ENCODE measurements at places on chromosomes 1 and 21.

- no peak for DNase-seq
Measured at GRCh38 chr1:50531027-50531426, 107.8 kb upstream of the DMRTA2 start.

DNA sequence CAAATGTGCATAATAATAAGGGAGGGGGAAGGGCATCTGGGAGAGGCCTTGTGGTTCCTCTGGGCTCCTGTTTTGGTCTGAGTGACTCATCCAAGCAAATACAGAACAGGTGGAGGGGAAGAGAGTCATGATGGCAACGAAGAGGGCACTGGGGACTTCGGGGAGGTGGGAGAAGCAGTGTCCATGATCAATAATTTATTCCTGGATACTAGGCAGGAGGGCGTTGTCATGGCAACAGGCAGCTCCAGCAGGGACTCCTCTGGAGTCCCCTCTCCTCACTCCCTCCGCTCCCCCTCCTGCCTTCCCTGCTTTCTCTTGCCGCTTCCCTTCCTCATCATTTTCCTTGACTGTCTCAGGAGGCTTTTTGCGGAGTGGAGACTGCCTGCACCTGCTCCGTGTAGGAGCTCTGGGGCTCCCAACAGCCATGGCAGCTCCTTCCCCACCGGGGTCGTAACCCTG is 12.3 kb upstream of the NFASC start:
- DNase-seq, result no peak

DNA sequence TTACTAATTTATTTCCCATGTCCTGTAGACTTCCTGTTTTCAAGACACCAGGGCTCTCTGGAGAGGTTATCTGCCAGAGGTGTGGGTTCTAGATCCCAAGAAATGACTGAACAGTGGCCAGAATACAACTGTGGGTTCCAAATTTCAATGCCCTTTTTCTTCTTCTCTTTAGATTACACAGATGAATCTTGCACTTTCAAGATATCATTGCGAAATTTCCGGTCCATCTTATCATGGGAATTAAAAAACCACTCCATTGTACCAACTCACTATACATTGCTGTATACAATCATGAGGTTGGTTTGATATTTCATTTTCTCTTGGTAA is 15.0 kb downstream of the IFNAR2 start:
- DNase-seq, result no peak

DNA sequence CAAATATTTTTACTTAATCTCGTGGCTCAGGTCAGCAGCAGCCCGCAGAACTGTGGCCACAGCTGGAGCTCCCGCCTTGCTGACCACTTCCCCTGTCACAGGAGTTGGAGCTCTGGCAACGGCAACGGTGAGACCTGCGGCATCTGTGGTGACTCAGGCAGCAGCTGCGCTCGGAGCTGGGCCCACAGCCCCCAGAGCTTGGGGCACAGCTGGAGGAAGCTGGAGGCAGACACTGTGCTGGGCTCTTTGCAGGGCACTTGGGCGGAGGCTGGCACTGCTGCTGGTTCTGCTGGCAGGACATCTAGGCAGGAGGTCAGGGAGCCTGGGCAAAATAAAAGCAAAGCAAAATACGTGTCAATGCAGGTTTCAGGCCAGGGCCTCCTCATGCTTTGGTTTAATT is at the start of gene LCE3A:
Gene LCE3A (minus strand): TSS at position 301 of the 400 bp plus-strand sequence. CDS start 0 bp downstream, at position 301.
- DNase-seq, result no peak

- DNase-seq, result no peak
Measured at GRCh38 chr1:113219377-113219776, 146.4 kb downstream of the LRIG2 start.

GRCh38 chr1:43466403-43466802 is 12.7 kb upstream of the HYI start:
- DNase-seq, result no peak

DNA sequence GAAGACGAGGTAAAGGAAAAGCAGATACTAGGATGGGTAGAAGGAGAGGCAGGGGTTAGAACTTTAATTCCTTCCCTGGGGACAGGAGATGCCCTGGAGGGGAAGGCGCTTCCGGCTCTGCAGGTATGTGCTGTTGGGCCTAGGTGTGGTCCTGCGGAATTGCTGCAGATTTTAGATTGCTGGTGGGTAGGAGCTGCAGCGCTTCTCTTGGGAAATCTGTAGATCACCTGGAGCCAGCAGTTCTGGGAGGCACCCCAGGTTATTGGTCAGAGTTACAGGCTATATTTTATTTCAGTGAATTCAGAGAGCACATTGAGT is 1.1 kb downstream of the MGST3 start:
- DNase-seq, result no peak

DNA sequence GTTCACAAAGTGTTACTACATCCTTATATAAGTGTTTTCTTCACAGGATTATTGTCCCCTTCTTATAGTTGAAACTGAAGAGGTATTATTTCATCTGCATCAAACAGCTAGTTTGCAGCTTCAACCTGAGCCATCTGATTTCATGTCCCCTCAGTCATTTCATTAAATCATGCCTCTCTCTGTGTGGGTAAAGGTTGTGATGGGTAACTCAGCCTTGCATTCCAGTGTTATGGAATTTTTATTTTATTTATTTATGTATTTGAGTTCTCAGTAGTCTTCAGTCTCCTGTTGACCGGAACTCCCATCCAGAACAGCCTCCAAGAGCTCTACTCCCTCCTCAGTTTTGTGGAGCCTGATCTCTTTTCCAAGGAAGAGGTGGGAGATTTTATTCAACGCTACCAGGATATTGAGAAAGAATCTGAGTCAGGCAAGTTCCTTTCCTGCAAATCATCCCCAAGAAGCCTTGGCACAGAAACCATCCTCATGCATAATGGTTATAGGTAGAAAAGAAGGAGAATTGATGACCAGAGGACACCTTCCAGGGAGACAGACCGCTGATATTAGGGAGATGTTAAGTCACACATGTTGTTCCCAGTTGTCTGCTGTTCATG is 21.8 kb downstream of the CHD1L start:
- DNase-seq, result no peak

DNA sequence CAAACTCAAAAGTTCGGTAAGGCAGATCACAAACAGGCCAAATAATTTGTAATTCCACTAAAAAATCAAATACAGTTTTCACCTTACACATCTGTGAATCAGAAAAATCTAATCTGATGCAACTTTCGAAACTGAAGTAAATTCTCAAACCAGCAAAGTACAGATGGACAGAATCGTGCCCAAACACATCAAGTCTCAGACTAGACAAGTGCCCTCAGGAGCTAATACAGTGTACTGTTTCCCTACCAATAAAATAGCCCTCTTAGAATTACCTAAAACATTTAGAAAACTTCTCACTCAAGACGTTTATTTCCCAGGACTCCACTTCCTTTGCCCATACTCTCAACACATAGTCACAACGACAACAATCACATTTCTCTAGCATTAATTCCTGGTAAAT is 134.2 kb downstream of the SMYD2 start:
- DNase-seq, result no peak

- DNase-seq, result no peak
Measured at GRCh38 chr21:28444557-28444956, 548.1 kb downstream of the LTN1 start.

DNA sequence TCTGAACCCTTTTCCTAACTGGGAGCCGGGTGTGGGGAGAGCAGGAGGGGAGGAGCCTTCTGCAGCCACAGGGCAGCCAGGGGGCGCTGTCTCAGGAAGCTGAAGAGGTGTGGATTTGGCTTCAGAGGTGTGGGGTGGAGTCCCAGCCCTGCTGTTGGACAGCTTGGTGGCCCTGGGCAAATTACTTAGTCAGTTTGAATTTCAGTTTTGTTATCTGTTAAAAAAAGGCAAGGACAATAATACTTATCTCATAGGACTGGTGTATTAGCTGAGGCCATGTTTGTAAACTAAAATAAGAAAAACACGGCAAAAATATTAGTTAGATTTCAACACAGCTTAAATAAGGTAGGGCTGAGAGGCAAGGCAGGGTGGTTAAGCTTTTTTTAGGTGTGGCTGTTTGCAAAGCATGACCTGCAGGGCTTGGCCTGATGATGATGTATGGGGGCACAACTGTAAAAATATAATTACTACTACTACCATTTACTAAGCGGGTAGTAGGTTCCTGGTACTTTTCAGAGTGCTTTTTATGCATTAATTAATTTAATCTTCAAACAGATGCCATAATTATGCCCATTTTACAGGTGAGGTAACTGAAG is 111.8 kb downstream of the PLXNA2 start:
- no peak for DNase-seq

GRCh38 chr1:2545754-2546514 is 10.2 kb upstream of the TNFRSF14 start:
- DNase-seq, result no peak

- no peak for DNase-seq
Measured at GRCh38 chr1:36366091-36366661, 19.5 kb downstream of the STK40 start.

DNA sequence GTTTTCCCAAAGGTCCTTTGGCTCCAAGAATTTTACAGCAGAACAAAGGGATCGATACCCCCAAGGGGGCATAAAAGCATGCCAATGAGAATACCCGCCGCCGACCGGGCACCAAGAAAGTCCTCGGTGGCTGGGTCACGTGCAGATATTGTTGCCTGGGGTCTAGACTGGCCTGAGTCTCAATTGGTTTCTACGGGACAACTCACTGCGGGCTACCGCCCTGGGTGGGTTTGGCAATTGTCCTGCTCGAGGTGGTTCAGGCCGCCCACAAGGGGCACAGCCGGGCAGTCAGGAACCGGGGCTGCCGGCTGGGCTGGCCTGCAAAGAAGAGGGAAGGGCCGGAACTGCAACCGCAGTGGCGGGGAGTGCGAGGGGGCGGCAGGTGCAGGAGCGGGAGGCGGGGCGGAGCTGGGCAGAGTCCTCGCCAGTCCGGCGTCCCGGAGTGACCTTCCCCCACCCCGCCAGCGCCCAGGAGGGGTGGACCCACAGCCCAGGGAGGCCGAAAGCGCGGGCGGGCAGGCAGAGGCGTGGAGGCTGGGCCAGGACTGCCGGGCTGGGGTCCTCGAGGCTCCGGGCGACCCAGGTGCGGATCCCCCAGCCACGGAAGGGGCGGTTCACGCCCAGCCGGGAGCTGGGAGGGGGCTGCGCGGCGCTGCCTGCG is 926 bp upstream of the ATP1B1 start:
- no peak for DNase-seq

DNA sequence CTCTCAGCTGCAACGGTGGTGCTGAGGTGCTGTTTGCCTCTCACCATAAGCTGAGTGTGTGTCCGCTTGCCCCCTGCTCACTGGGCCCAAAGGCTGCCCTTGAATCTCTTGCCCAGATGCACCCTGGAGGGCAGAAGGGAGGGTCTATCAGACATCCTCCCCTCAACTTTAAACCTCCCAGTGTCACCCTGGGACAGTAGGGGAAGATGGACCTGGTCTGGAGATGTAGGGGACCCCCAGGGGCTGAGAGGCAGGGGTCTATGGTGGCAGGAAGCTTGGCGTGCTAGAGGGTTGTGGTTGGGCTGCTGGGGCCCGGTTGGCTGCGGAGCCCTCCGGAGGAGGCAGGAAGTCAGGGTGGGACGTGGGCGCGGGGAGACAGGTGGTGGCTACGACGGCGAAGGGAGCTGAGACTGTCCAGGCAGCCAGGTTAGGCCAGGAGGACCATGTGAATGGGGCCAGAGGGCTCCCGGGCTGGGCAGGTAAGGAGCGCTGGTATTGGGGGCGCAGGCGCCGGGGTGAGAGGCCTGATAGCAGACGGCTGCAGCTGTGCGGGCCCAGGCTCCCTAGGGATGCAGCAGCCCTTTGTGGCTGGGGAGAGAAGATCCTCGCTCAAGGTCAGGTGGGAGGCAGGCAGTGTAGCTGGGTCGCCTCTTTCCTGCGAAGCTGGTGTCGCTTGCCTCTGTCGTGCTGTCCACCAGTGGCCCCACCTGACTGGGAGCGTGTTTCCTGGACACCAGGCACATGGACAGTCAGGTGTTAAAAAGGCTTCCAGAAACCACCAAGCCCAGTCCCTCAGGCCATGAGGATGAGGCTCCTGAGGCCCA is at the start of gene LCK:
Gene LCK (plus strand): TSS at position 373 of the 824 bp plus-strand sequence. CDS start 23,065 bp downstream, outside the sequence.
- DNase-seq, result no peak

- DNase-seq, result no peak
Measured at GRCh38 chr1:116934586-116935207, 25.0 kb downstream of the PTGFRN start.

DNA sequence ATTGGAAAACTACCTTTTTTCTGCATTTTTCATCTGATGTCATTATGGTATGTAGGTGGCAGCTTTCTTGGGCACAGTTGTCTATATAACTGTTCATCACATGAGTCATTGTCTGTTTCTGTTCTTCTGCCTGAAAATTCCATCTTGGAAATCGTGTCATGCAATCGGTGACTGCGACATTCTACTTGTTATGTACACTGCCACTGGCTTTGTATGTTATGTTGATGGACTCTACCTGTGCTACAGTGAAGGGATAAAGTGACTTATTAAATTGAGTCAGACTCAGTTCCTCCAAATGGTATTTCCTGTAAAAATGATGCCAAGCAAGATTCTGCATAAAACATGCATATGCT is 8.6 kb downstream of the SMAP2 start:
- DNase-seq, result no peak

GRCh38 chr1:159715855-159716254 is 1.5 kb upstream of the CRP start:
- no peak for DNase-seq

GRCh38 chr1:226432586-226433340 is 24.9 kb upstream of the PARP1 start:
- no peak for DNase-seq

GRCh38 chr1:94783342-94784189 is 36.6 kb upstream of the SLC44A3 start:
- peak; percentile 92 for DNase-seq

- no peak for DNase-seq
Measured at GRCh38 chr1:192147696-192148095, 10.6 kb upstream of the RGS18 start.

DNA sequence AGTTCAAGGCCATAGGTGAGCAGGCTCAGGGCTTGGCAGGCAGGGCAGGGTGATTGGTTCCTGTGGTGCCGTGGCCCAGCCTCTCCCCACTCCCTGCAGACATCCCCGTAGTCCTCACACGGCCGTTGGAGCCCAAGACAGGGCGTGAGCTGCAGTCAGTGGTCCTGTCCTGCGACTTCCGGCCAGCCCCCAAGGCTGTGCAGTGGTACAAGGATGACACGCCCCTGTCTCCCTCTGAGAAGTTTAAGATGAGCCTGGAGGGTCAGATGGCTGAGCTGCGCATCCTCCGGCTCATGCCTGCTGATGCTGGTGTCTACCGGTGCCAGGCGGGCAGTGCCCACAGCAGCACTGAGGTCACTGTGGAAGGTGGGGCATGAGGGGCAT is 71.9 kb downstream of the OBSCN start:
- no peak for DNase-seq

DNA sequence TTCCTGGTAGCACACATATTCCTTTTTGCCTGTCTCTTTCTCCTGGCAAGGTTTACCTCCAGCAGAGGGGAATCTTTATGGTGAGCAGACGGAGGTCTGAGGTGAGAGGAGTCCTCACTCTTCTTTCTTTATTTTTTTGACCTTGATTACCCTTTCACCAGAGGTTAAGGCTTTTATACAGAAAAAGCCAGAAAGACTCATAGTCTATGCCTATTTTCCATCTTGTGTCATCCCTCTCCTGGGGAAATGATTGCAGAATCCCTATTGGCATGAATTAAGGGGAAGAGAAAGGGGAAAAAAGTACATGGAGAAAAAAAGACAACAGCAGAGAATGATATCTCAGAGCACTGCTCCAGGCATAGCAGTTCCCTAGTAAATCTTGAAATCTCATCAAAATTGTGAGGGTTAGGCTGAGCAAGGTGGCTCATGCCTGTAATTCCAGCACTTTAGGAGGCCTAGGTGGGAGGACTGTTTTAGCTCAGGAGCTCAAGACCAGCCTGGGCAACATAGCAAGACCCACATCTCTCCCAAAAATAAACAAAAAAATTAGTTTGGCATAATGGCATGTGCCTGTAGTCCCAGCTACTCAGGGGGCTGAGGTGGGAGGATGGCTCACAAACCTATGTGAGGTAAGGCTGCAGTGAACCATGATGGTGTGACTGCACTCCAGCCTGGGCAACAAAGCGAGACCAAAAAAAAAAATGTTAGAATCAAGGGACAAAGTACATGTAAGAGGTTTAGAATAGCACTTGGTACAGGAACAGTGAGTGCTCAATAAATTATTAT is 1.2 kb upstream of the XPR1 start:
- DNase-seq, result no peak
